ENCODE measurements at places on chromosomes 1 and 21.

DNA sequence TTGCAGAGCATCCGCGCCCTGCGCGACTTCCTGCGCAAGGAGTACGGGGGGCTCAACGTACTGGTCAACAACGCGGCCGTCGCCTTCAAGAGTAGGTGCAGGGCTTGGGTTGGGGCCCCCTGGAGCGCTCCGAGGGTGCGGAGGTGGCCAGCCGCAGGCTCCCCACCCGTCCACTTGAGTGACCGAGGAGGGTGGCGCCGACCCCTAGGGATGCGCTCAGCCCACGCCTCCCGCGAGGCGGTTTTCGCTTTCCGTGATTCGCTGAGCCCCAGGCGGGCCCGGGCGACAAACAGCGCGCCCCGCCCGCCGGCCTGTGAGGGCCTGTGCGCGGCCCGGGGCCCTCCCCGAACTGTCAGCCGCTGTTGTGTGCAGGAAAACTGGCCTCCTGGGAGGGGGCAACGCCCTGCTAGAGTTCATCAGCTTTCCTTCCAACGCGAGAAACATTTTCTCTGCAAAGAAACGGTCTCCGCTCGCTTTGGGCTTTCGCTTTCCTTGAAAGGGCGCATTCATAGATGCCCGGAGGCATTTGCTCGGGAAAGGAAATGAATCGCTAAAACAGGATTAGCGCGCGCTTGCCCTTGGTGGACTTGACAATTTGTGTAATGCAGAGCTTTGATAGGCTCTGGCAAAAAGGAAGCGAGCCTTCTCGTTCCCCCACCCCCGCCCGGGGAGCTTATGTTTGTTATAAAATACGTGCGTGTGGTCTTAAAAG lies 668 bp downstream of the CBR3 start:
- DNase-seq: no peak

- no peak for DNase-seq
These were observed 111.4 kb upstream of the HOOK1 start for GRCh38 chr1:59703226-59703917.

GRCh38 chr1:156540955-156541354 lies 31.4 kb downstream of the IQGAP3 start:
- no peak for DNase-seq

DNA sequence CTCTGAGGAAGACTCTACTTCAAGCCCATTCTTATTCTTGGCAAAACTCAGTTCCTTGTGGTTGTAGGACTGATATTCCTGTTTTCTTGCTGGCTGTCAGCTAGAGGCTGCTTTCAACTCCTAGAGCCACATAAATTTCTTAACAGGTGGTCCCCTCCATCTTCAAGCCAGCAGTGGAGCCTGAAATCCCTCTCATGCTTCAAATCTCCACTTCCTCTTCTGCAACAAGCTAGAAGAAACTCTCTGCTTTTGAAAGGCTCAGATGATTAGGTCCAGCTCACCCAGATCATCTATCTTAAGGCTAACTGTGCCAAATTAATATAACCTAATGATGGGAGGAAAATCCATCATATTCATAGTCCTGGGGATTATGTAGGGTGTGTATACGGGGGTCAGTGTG lies 43.2 kb upstream of the CD34 start:
- DNase-seq: no peak

DNA sequence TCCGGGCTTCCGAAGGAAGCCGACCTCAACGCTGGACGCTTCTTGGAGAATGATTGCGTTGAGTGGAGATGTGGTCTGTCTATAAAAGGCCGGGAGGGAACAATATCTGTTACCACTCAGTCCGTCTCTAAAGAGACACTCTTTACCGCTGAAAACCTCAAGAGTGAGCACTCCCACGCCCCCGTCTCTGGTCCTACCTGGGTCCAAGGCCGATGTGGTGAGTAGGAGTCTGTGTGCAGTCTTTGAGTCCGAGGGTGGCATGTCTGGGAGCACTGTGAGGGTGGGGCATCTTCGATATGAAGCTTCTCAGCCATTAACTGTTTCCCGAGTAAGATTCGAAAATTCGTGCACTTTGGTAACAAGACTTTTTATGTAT lies 576 bp downstream of the ZFP69 start:
- no peak for DNase-seq

Data from esophagus squamous epithelium (tissue), 5 donors.